ENCODE measurements at places on chromosomes 16 and 17. TPM values are rescaled to one million over a fixed set of nuclear protein-coding genes. Genes with fewer than 3 reads are reported as not detected.
A peak's percentile ranks its signal among the peaks of the same experiment; 100 is the strongest.

DNA sequence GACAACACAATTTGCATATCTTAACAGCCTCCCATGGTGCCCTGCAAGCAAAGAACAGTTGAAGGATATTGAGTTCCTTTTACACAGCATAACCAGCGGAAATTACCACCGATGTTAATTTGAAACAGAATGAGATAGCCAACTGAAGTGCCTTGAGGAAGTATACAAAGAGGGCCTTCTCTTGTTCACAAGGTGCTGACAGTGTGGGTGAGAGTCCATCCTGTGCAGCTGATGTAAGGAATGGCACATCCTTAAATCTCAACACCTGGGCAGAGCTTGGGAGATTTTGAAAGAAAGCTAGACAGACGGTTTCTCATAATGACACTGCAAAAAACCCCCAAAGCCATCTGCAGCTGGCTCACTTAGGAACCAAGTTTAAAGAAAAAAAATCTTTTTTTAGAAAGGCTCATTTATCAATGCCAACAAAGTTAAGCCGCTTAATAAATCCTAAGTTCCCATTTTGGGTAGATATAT is 818.6 kb downstream of the KCNJ2 start:
- H3K27ac ChIP-seq = no peak overlapping the region
- no peaks in the 10 kb centered on the region for H3K4me1 ChIP-seq
- no peak overlapping the region for H3K4me3 ChIP-seq
- no peaks in the 10 kb centered on the region for H3K27me3 ChIP-seq
- H3K36me3 ChIP-seq = no peaks in the 10 kb centered on the region
- no peak for DNase-seq

- H3K4me3 ChIP-seq = no peak overlapping the region
- H3K36me3 ChIP-seq = no peaks in the 10 kb centered on the region
- no peak for DNase-seq
These were observed 36.2 kb downstream of the YPEL2 start for GRCh38 chr17:59367657-59368045.

Gene FOXN1
- not detected for total RNA-seq

DNA sequence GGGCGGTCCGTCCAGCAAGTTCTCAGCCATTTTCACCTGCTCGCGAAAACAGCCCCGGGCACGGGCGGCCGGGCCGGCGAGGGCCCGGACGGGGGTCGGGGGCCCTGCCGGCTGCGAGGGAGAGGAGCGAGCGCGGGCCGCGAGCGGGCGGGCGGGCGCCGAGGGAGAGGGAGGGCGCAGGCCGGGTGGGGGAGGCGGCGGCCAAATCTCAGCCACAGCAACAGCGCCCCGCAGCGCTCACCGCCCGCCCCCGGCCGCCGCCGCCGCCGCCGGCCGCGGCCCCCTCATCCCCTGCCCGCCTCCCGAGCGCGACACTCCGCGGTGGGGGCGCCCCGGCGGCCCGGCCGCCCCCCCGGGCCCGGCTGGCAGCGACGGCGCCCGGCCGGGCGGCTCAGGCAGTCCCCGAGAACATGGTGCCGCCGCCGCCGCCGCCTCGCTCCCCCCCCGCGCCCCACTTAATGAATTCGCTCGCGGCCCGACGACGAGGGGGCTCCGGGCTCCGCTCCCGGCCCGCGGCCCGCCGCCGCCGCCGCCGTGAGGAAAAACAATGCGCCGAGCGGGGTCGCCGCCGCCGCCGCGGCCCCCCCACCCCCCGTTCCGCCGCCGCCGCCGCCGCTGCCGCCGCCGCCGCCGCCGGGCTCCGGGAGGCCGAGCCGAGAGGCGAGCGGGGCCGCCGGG is 487 bp downstream of the CREBBP start:
- no peaks in the 10 kb centered on the region for H3K27me3 ChIP-seq
- peak; percentile 76 for DNase-seq
- peaks cover 27% of the 10 kb centered on the region for H3K4me1 ChIP-seq
- peak overlapping the region; percentile 80 for H3K27ac ChIP-seq
- peak overlapping the region; percentile 88 for H3K4me3 ChIP-seq

- DNase-seq = no peak
- H3K4me3 ChIP-seq = no peak overlapping the region
- no peak overlapping the region for H3K27ac ChIP-seq
- H3K4me1 ChIP-seq = no peaks in the 10 kb centered on the region
- no peaks in the 10 kb centered on the region for H3K27me3 ChIP-seq
These were observed 111.7 kb upstream of the COX10 start for GRCh38 chr17:13957636-13958035.

GRCh38 chr16:13245713-13246377 is 344.4 kb downstream of the SHISA9 start:
- H3K4me3 ChIP-seq = no peak overlapping the region
- no peak overlapping the region for H3K27ac ChIP-seq
- no peaks in the 10 kb centered on the region for H3K27me3 ChIP-seq
- no peaks in the 10 kb centered on the region for H3K4me1 ChIP-seq
- no peaks in the 10 kb centered on the region for H3K36me3 ChIP-seq

- no peak for DNase-seq
- no peak overlapping the region for H3K27ac ChIP-seq
- H3K36me3 ChIP-seq = peaks cover 17% of the 10 kb centered on the region
- H3K4me1 ChIP-seq = peaks cover 14% of the 10 kb centered on the region
These were observed 47.1 kb downstream of the EPN2 start for GRCh38 chr17:19284005-19284959.

DNA sequence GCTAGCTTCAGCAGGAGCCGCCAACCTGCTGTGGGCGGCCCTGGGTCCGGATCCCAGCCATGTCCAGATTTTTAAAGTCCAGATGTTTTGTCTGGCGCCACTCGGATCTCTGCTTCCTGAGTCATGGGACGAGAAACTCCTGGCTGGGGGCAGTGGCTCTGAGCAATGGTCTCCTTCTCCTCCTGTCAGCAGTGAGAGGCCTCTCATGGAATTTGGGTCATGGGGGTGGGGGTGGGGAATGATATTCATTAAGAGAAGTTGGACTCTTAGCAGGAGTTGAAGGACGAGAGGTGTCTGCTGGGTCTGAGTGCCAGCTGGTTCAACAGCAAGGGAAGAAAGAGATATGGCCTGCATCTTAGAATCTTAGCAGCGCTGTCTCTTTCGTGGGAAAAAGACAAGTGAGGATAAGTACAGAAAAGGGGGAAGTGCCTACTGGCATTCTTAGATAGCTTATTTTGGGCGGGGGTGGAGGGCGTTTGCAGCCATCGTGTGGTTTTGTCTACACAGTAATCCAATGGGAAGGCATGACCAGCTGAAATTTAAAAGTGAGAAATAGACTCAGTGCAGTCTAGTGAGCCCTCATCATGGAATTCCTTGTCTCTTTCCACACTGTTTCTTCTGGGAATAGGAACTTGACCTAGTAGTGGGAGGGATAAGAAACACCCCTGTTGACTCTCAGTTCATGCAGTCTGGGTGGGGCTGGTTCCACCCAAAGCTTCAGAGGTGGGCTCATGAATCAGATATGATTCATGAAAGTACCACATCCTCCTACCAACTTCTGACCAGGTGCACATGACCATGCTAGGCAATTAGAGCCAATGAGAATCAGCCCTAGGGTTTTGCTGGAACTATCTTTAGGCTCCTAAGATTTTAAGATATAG is 80.5 kb downstream of the MYH13 start:
- no peak overlapping the region for H3K4me3 ChIP-seq
- no peaks in the 10 kb centered on the region for H3K36me3 ChIP-seq
- DNase-seq = peak; percentile 31
- no peak overlapping the region for H3K27ac ChIP-seq
- H3K27me3 ChIP-seq = no peaks in the 10 kb centered on the region

- H3K4me1 ChIP-seq = peaks cover 22% of the 10 kb centered on the region
- H3K27me3 ChIP-seq = no peaks in the 10 kb centered on the region
- no peak overlapping the region for H3K27ac ChIP-seq
These were observed 3.4 kb downstream of the MIF4GD start for GRCh38 chr17:75267411-75268232.

Gene ESRP2
- not detected for total RNA-seq

Gene GRAP
- 1.1 TPM for total RNA-seq

DNA sequence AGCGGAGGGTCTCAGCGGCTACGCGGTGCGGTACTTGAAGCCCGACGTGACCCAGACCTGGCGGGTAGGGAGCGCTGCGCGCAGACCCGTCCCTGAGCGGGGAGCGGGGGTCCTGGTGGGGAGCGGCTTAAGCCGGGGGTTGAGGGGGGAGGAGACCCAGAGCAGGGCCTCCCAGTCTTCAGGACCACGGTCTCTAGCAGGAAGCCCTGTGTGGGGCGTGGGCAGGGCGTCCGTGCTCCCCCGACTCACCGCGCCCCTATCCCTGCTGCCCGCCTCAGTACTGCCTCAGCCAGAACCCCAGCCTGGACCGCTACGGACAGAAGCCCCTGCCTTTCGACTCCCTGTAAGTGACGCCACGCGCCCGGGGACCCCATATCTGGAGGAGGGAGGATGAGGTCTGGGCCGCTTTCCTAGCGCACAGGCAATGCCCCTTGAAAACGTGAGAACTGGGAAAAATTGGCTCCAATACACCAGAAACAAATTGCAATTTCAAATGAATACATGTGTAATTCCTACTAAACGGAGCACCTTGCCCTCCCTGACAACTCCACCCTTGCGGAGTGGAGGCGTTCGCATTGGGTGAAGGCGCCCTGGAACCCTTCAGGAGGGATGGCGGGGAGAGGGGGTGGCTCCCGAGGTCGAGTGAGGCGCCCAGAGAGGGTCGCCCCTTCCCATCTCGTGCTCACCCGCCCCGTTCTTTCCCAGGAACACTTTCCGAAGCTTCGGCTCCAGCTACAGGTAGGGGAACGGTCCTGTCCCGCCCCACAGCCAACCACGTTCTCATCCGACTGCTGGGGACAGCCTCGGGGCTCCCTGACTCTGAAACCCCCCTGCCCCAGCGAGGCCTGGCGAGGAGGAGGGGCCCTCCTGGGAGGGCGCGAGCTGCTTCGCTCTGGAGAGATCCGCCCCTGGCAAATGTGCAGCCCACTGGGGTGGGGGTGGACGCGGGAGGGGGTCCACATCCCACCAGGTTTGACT is 14.6 kb upstream of the CNGB1 start:
- no peak for DNase-seq
- no peaks in the 10 kb centered on the region for H3K4me1 ChIP-seq
- no peaks in the 10 kb centered on the region for H3K27me3 ChIP-seq
- no peaks in the 10 kb centered on the region for H3K36me3 ChIP-seq

- H3K27ac ChIP-seq = no peak overlapping the region
- H3K36me3 ChIP-seq = no peaks in the 10 kb centered on the region
- DNase-seq = no peak
- no peaks in the 10 kb centered on the region for H3K27me3 ChIP-seq
- no peak overlapping the region for H3K4me3 ChIP-seq
- peaks cover 19% of the 10 kb centered on the region for H3K4me1 ChIP-seq
These were observed 32.2 kb downstream of the RNF157 start for GRCh38 chr17:76208120-76208519.

DNA sequence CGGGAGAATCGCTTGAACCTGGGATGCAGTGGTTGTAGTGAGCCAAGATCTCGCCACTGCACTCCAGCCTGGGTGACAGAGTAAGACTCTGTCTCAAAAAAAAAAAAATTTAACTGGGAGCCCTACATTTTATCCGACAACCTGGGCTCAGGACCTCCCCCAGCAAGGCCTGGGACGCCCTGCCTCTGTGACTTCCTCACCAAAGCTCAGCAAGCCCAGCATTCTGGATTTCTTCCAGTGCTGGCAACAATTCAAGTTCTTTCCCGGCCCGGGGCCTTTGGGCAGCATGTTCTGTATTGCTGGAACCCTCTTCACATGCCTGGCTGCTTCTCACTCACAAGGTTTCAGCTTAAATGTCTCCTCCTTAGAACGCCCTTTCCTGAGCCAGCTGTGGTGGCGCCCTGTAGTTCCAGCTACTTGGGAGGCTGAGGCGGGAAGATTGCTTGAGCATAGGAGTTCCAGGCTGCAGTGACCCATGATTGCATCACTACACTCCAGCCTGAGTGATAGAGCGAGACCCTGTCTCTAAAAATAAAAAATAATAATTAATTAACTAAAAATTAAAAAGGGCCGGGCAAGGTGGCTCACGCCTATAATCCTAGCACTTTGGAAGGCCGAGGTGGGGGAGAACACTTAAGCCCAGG is 15.9 kb upstream of the MEIOB start:
- H3K4me3 ChIP-seq = no peak overlapping the region
- peaks cover 59% of the 10 kb centered on the region for H3K27me3 ChIP-seq
- no peak for DNase-seq
- H3K4me1 ChIP-seq = no peaks in the 10 kb centered on the region
- no peaks in the 10 kb centered on the region for H3K36me3 ChIP-seq

DNA sequence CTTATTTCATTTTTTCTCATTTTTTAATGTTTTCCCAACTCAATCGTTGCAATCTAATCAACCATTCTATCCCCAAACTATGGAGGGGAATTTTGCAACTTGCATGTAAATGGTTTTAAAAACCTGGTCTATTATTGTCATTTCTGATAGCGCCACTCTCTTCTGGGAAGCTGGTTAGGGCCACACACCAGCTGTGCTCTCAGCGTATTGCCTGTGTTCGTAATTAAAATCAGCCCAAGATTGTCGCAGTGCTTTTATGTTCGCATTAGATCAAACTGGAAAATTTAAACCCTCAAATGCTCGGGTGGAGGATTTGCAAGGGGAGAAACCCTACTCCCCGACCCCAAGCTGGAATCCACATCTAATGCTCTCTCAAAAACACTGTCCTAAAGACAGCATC is 123.5 kb upstream of the CACNG5 start:
- no peaks in the 10 kb centered on the region for H3K27me3 ChIP-seq
- H3K27ac ChIP-seq = no peak overlapping the region
- H3K4me3 ChIP-seq = no peak overlapping the region
- H3K4me1 ChIP-seq = peaks cover 20% of the 10 kb centered on the region

GRCh38 chr16:15538507-15538906 is 104.1 kb downstream of the BMERB1 start:
- H3K4me1 ChIP-seq = no peaks in the 10 kb centered on the region
- no peak overlapping the region for H3K4me3 ChIP-seq
- H3K27me3 ChIP-seq = no peaks in the 10 kb centered on the region
- no peaks in the 10 kb centered on the region for H3K36me3 ChIP-seq

Gene SCN4A
- not detected for total RNA-seq

DNA sequence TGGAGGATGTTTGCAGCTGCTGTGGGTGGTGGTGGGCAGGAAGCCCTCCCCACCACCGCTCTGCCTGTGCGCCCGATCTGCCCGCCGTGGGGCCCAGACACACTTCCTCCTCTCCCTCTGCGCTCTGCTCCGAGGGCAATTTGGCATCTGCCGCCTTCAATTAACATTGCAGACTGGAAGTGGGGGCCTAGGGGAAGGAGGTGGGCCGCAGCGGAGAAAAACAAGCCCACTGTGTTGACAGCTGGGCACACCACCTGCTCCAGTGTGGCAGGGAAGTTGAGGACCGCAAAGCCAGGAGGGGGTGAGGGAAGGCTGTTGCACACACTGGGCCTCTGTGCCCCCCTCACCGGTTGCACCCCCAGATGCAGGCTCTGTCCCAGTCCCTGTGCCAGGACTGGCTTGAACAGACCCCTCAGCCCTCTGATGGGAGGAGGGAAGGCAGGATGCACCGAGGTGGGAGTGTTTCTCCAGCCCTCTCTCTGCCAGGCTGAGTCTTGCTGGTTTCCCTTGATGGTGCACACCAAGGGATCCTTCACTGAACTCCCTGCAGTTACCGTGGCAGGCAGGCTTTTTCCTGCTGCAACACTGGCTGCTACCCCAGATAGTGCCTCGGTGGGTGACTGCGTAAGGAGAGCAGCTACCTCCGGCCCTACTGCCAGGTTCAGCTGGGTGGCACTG is 72.8 kb upstream of the MED9 start:
- no peaks in the 10 kb centered on the region for H3K27me3 ChIP-seq
- H3K36me3 ChIP-seq = no peaks in the 10 kb centered on the region
- no peak for DNase-seq
- no peak overlapping the region for H3K27ac ChIP-seq
- no peak overlapping the region for H3K4me3 ChIP-seq

Gene SALL1
- 13.3 TPM for total RNA-seq

Gene TUBB3
- total RNA-seq = 58.2 TPM

- H3K4me3 ChIP-seq = peak within 1 kb of the TSS; percentile 18
- no peak within 1 kb of the TSS for H3K27ac ChIP-seq
- H3K36me3 ChIP-seq = no peaks in the 10 kb centered on the region
These were observed at the start of gene SLC13A5 for GRCh38 chr17:6713130-6713917. Gene SLC13A5 (minus strand): TSS chr17:6713369. CDS start chr17:6713333, 36 bp downstream.
